LHCN-M2 (cell line): ENCODE measurements at places on chromosomes 1 and 21.

GRCh38 chr21:41885341-41886024, 6.3 kb upstream of the PRDM15 start:
- no peak for DNase-seq

GRCh38 chr1:95029532-95029931, 43.2 kb downstream of the ALG14 start:
- DNase-seq, result no peak

DNA sequence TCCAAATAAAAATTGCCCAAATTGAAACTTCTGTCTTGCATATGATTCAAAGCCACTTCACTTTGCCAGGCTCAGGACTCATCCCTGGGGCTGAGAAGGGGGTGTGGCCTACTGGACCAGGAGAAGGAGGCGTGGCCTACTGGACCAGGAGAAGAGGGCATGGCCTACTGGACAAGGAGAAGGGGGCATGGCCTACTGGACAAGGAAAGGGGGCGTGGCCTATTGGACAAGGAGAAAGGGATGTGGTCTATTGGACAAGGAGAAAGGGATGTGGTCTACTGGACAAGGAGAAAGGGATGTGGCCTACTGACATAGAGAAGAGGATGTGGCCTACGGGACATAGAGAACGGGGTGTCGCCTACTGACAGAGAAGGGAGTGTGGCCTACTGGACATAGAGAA, 405.3 kb downstream of the RRAGC start:
- peak; percentile 7 for DNase-seq

DNA sequence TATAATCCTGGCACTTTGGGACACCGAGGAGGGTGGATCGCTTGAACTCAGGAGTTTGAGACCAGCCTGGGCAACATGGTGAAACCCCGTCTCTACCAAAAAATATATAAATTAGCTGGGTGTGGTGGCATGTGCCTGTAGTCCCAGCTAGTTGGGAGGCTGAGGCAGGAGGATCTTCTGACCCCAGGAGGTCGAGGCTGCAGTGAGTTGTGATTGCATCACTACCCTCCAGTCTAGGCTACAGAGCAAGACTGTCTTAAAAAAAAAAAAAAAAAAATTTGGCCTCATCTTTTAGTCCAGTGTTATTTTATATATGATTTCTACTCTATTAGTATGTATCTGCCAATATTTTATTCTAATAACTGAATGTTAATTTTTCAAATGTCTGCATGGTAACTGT, 59.7 kb downstream of the PPP2R5A start:
- DNase-seq, result no peak

DNA sequence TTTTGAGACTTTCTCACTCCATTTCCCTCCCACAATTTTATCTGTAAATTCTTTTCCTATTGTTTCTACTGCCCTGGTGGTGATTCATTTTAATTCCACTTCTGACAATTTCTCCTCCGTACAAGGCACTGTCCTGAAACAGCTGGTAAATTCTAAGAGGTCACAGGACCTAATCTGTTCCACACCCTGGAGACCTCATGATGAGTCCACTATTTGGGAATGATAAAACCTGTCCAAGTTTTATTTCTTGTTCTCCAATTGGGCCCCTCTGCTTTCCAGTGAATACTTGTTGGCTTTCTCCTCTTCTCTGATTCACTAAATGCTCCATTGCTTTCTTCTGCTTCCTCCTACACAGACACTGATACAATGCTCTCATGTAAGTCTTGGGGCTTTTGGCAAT, 343.1 kb upstream of the DUSP10 start:
- peak; percentile 96 for DNase-seq

DNA sequence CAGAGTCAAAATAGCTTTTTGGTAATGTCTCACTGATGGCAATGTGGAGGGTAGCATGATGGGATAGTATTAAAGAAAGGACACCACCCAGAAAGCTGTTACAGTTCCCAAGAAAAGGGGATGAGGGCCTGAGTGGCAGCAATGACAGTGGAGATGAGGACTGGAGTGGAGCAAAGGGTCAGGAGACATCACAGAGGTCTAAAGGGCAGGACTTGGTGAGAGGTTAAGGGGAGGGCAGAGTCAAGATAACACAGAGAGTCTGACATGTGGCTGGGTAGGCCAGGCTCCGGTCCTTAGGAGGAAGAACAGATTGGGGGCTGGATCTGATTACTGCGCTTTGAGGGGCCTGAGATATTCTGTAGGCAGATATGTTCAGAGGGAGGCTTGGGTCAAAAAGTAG, 19.3 kb downstream of the ELF3 start:
- DNase-seq, result no peak
